Activated T-helper 1 cell treated with Interleukin-2 at 50 U/mL for 16 hours (primary cell): ENCODE measurements at places on chromosomes 7 and 10.

DNA sequence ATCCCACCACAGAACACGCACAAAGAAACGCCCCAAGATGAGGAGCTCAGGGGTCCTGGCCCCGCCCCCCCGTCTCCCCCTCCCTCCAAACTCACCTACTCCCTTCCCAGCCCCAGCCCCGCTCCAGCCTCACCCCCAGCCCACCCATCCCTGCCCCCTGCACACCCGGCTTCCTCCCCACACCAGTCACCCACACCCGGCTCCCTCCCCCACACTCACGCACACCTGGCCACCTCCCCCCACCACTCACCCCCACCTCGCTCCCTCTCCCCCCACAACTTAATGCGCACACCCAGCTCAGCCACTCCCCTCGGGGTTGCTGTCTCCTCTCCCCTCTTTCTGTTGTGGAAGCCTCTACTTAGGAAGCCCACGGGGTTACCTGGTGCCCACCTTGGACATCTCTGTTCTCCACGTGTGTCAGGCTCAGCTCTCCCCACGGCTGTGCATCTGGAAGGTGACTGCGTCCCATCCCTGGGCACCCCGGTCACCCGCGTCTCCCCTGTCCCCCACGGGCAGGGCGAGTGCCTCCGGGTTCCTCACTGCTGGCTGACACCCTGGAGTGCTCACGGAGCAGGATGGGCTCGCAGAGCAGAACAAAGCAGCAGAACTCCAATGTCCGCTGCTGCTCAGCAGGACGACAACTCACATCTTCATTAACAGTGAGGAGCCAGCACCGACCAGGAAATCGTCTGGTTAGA lies 166.8 kb downstream of the USP6NL start:
- DNase-seq = no peak

DNA sequence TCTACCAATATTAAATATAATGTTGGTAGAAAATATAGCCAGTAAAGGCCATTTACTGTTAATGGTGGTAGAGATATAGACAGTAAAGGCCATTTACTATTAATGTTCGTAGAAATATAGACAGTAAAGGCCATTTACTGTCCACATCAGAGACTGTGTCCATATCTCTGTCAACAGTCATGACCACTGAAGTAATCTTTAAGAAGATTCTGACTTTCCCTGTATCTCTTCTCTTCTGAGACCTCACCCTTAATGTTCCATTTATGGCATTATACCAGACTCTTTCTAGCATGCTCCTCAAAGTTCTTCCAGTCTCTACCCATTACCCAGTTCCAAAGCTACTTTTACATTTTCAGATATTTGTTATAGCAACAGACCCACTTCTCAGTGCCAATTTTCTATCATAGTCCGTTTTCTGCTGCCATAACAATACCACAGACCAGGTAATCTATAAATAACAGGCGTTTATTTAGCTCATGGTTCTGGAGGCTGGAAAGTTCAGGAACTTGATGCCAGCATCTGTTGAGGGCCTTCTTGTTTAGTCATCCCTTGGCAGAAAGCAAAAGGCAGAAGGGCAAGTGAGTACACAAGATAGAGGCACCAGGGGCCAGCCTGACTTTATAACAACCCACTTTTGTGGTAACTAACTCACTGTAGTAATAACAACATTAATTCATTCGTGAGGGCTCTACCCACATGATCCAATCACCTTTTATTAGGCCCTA lies 7.9 kb upstream of the NUDCD3 start:
- DNase-seq = no peak

- no peak for DNase-seq
Measured at GRCh38 chr7:41476460-41476803, 226.5 kb downstream of the INHBA start.

- no peak for DNase-seq
Measured at GRCh38 chr10:35299016-35299415, 37.3 kb upstream of the CCNY start.

GRCh38 chr7:20828947-20829346 lies 42.3 kb upstream of the SP8 start:
- no peak for DNase-seq

DNA sequence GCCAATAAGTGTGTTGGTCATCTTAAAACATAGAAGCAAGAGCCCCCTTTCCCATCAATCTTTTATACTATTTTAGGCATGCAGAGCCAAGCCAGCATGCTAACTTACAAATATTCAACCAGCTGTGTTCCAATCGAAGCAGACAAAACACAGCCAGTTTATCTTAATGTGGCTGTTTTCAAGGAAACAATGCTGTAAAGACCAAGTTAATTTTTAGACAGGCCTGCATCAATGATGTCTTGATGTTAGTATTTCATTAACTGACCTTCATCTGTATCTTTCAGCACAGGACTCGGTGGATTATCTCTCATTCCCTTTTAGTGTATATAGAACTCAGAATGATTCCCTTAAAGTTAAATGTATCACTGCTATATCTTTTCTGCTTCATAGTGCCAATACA lies 262.0 kb upstream of the ZWINT start:
- DNase-seq = no peak

GRCh38 chr7:83413831-83414230 lies 235.1 kb downstream of the SEMA3E start:
- no peak for DNase-seq

- no peak for DNase-seq
Measured at GRCh38 chr10:17286562-17287550, 58.8 kb downstream of the VIM start.

DNA sequence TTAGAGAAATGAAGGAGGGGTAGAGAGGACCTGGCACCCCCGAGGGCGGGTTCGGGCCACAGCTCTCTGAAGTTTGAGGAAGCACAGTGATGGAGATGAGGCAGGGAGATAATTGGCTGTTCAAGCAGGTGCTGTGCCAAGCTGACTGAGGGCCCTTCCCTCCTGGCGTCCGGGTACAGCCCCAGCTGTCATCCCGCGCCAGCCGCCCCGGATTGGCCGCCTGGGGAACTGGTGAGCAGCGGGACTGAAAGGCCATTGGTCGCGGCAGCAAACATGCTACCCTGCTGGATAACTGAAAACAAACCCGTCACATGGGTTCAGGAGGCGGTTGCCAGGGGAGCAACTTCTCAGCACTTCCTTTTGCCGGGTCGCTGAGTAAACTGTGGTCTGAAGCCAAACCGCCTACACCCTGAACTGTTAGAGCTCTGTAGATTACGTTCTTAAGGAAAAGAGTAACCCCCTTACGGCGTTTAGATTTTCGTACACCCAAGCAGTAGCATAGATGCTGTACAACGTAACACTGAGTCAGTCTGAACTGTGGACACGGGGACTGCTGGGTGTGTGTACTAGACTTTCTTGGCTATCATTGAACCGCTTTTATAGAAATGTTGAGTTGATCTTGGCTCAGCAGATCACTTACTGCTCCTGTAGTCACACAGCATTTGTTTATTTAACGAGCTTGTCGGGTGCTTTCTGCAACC lies 1.3 kb downstream of the INSIG1 start:
- DNase-seq = peak; percentile 92

GRCh38 chr10:50310560-50311174 lies 59.4 kb upstream of the ASAH2 start:
- DNase-seq = no peak

DNA sequence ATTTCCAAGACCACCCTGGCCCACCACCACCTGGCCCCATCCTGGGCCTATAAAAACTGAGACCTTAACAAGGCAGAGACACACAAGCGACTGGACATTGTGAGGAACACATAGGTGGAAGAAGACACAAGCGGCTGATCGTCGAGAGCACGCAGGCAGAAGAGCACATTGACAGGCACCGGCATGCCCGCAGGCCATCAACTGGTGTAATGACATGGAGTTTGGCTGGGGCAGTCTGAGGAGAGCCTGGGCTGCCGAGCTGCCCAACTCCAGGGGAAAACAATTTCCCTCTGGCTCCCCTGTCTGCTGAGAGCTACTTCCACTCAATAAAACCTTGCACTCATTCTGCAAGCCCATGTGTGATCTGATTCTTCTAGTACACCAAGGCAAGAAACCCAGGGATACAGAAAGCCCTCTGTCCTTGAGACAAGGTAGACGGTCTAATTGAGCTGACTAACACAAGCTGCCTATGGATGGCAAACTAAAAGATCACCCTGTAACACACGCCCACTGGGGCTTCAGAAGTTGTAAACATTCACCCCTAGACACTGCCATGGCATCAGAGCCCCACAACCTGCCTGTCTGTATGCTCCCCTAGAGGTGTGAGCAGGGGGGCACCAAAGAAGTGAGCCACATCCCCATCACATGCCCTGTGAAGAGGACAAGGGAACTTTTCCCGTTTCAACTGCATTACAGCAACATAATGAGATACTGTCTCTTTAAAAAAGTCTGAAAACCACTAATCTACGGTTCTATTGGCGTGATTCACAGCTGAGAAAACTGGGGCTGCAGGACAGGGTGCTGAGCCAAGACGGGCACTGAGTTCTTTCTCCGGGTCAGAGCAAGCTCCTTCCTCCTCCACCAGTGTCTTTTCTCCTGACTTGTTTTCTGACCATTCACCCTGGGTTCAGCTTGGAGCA lies 18.5 kb upstream of the TNS3 start:
- DNase-seq = no peak

DNA sequence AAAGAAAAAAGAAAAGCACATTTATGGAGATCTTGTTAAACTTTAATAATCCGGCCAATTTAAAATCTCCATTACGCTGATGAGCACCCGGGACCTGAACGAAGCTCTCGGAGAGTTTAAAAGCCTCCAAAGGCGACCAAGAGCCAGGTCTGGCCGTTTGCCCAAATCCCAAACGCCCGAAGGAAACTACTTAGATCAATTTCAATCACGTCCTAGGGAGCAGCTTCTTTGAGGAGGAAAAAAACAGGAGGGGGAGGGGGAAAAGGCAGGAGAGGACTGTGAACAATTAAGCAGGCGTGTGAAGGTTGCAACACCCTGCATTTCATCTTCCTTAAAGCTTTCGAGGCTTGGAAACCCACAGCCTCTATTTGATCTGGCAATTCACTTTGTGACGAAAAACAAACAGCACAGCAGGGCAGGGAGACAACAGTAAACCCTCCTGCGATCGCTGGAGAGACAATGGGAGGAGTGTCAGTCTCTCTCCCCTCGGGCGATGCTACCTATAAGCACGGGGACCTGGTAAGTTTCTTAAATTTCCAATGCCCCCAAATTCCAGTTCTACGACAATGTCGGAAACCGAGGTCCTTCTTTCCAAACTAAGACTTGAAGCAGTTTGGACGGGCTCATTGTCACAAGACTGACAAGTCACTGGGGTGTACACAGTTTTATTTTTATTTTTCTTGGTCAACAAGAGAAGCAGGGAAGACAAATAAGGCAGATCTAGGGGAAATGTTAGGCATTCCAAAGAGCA lies 1.2 kb downstream of the KLF6 start:
- DNase-seq = no peak

DNA sequence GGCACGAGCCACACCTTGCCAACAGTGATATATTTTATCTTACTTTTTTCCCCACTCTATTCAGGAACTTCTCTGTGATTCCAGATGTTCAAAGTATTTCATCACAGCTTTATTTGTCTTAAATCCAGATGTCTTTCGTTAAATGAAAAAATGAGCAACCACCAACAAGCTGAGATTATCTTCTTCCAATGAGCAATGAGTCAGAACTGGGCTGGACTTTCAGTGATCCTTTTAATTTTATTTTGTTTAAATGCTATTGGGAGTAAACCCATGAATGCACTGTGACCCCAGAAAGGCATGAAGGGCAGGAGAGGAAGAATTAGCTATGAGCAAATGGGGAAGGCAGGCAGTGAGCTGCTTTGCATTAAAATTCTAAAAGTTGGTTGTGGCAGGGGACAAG lies 77.6 kb upstream of the IMMP2L start:
- no peak for DNase-seq
